NCI-H774 (cell line): ENCODE measurements at places on chromosomes 5 and 9.

DNA sequence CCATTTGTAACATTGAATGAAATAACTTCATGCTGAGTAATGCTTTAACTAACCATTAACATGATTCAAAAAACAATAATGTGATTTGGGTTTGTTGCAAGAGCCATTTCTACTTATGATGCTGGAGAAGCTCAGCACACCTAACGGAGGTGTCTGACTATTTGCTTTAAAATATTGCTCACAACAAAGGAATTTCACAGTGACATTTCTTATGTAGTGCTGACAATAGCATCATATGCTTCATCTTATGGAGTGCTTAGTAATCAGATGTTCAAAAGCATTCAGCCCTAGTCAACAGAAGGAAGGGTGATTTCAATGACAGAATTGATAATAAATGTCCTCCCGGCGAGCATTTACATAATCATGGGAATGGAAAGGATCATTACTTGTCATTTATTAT lies 1003.3 kb upstream of the COX7C start:
- no peak for DNase-seq

DNA sequence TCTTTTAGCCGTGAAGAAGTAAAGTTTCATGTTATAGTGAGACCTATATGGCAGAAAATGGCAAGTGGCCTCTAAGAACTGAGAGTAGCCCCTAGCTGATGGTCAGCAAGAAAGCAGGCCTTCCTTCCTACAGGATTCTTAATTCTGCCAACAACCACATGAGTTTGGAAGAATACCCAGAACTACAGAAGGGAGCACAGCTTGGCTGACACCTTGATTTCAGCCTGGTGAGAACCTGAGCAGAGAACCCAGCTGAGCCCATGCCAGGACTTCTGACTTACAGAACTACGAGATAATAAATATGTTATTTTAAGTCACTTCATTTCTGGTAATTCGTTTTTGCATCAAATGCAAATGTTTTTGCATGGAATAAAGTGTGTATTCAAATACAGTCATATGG lies 5.9 kb upstream of the FBXL17 start:
- no peak for DNase-seq

DNA sequence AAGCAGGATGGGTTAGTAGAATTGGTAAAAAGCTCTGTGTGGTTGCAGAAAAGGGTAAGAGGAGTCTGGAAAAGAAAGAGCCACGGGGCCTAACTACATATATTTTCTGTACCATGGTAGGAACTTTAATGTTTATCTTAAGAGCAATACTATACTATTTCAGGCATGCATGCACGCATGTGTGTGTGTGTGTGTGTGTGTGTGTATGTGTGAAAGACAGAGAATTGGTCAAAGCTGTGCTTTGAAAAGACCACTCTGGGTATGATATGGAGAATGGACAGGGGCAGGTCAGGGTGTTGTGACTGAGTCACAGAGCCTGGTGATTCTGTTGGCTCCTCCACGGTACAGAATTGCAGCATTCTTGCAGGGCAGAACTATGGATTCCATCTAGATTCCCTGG lies 339.3 kb downstream of the SLIT3 start:
- no peak for DNase-seq

DNA sequence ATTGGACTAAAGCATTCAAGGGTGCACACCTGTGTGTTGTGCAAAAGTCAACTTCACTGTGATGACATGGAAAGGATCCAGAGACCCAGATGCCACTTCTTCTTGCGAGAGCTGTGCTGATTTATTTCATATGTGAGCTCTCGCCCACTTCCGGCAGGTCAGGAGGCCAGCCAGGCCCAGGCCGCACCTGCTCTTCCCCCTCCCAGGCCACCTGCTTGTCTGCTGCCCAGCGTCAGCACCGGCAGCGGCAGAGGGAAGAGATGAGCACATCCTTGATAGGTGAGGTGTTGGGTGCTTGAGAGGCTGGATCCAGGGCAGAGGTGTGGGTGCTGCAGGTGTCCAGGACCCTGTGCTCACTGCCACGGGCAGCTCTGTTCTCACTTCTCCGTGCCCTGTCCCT lies 242.9 kb downstream of the FANCC start:
- DNase-seq = peak; percentile 91

DNA sequence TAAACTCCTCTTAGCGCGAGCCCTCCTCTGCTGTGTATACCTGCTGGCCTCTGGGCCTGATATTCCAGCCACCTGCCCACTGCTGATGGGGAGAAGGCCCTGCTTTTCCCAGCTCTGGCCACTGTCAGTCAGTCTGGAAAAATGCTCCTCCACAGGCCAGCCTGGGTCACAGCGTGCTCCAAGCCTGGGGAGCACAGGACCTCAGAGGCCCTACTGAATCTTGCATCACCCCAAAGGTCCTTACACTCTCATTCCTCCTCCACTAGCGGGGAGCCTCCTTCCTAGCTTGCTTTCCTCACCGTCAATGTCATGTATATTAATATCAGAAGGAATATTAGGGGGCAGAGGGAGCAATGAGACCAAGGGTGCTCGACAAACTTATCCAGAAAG lies 73.7 kb downstream of the SHB start:
- DNase-seq = no peak
